ENCODE measurements at places on chromosomes 5 and 9. TPM values are rescaled to one million over a fixed set of nuclear protein-coding genes. Genes with fewer than 3 reads are reported as not detected.

Gene PHF19
- total RNA-seq: 38.3 TPM

Gene PHF2
- total RNA-seq: 35.7 TPM

Gene PCSK1
- total RNA-seq: not detected

Gene LCN1
- not detected for total RNA-seq

Gene MELK
- not detected for total RNA-seq

Gene MYOZ3
- total RNA-seq: not detected

Gene ZNF300
- total RNA-seq: 1.7 TPM

Gene RIGI
- 8.3 TPM for total RNA-seq

Gene CBY3
- not detected for total RNA-seq

Gene LIFR
- 85.0 TPM for total RNA-seq

Gene MRPL41
- total RNA-seq: 59.8 TPM

Gene ADGRV1
- 0.50 TPM for total RNA-seq

Gene PCDHB13
- total RNA-seq: 5.4 TPM

Gene SAXO1
- total RNA-seq: not detected

Gene VLDLR
- 17.0 TPM for total RNA-seq

Gene LCN6
- 32.0 TPM for total RNA-seq
